M059J (cell line): ENCODE measurements at places on chromosomes 7 and 10. TPM values are rescaled to one million over a fixed set of nuclear protein-coding genes. Genes with fewer than 3 reads are reported as not detected.

The SRRT gene
- 50.8 and 73.9 TPM in 2 replicates for total RNA-seq

The SEMA4G gene
- 0.12 and 0.17 TPM in 2 replicates for total RNA-seq

The ZNF365 gene
- total RNA-seq, result 2.9 and 3.2 TPM in 2 replicates

The CALD1 gene
- total RNA-seq, result 243 and 296 TPM in 2 replicates

DNA sequence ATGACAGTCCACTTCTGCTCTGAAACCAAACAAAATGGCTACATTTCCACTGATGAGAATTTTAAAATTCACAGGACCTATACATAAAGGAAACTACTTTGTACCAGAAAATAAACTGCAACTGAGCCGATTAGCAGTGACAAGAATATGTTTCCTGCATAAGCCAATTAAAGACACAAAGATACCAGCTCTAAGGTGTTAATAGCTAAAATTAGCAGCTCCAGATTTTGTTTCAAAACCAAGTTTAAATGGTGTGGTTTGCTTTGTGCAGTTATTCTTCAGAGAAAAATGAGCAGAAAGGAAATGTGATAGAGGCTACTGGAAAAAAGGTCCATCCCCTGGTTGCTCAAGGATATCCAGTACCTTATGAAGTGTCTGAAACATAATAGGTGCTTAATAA, 123.2 kb downstream of the ANK3 start:
- DNase-seq, result no peak
